NCI-H460 (cell line): ENCODE measurements at places on chromosomes 5 and 9. TPM values are rescaled to one million over a fixed set of nuclear protein-coding genes. Genes with fewer than 3 reads are reported as not detected.

DNA sequence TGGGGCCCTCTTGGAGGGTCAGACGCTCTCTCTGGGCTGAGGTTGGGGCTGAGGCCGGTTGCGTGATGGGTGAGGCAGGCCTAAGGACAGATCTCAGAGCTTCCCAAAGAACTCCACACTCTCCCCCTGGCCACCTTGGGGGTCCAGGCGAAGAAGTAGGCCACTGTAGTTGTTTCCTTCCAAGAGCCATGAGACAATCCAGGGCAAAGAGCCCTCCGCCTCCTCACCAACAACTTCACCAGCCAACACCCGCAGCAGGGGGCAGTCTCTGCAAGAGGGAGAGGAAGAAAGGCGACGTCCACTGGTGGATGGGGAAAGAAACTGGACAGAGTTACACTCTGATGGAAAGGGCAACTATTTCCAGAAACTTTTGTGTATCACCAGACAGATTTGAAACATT is 10.7 kb downstream of the SLC35A4 start:
- DNase-seq, result peak; percentile 30

- DNase-seq, result no peak
Measured at GRCh38 chr9:81771571-81771970, 82.2 kb upstream of the TLE1 start.

- no peak for DNase-seq
Measured at GRCh38 chr5:3535414-3536211, 60.0 kb upstream of the IRX1 start.

DNA sequence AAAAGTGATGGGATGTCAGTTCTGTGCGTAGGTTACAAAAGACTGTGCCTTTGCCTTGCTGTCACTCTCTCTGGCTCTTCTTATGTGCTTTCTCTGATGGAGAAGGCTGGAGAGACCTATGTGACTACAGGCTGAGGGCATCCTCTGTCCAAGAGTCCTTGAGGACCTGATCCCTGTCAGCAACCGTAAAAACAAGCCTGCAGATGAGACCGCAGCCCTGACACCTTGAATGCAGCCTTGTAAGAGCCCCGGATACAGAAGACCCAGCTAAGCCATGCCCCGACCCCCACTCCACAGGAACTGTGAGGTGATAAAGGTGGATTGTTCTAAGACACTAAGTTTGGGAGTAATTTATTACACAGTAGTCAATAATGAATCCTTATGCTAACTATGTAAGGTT is 32.6 kb upstream of the FRRS1L start:
- no peak for DNase-seq

Gene CKS2
- total RNA-seq, result 381 and 430 TPM in 2 replicates

DNA sequence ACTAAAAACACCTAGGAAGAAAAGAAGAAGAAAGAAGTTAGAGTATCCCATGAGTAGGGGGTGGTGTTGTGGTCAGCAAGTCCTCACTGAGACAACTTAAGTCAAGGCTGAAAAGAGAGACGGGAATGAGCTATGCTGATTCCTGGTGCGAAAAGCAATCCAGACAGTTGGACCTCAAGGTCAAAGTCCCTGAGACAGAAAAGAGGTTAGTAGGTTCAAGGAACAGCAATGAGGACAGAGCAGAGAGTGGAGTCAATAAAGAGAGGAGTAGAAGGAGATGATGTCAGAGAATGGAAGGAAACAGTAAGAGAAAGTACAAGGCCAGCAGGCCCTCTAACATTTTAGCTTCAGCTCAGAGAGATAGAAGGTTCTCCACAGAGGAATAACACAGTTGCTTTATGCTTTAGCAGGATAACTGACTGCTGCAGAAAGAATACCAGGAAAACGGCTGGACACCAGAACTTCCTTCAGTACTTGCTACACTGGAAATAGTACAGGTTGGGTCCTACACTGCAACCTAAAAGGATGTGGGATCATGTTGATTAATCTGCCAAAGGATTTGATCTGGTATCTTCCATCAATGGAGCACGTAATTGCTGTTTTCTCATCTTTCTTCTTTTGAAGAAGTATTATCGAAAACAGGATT is 43.6 kb downstream of the GNAQ start:
- DNase-seq, result no peak
